ENCODE measurements at places on chromosomes 7 and 10.

GRCh38 chr7:68733219-68734153, 864.8 kb upstream of the AUTS2 start:
- DNase-seq, result no peak

- no peak for DNase-seq
Measured at GRCh38 chr10:114810926-114811325, 10.7 kb upstream of the FHIP2A start.

- DNase-seq, result no peak
Measured at GRCh38 chr10:58050575-58050974, 217.1 kb downstream of the IPMK start.

- DNase-seq, result no peak
Measured at GRCh38 chr7:132125096-132125495, 451.2 kb downstream of the PLXNA4 start.

DNA sequence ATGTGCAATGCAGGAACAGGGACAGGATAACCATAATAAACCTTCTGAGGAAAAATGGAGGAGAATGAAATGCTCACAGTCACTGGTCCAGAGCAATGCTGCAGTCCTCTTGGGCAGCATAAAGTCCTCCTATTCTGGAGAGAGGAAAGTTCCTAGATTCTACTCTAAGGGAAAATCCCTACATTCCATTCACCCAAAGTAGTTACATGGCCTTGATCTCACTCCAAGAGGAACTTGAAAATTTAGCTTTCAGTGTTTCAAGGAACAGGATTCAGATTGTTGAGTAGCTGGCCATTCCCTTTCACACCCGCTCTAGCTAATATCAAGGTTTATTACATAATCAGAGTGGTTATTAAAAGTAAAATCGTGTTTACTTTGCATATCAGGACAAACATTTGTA, 168.3 kb downstream of the CHRM2 start:
- no peak for DNase-seq

GRCh38 chr7:101974393-101974792, 157.0 kb downstream of the CUX1 start:
- DNase-seq, result no peak

- no peak for DNase-seq
Measured at GRCh38 chr10:77496941-77497420, 140.6 kb downstream of the KCNMA1 start.

DNA sequence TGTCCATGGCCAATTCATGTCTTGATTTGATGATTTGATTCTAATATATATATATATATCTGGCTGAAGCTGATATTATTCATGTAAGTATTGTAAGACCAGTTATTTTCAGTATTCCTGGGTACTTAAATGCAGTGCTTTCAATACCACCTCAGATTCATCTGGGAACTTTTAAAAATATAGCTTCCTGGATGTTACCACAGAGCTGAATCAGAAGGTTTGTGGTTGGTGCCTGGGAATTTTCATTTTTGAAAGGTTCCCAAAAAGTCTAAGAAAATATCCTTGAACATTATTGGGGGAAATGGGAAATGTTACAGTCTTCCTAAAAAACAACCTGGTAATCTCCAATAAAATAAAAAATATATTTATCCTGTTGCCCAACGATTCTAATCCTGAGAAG, 10.7 kb upstream of the PPP3CB start:
- no peak for DNase-seq

GRCh38 chr7:80740778-80741545, 102.5 kb downstream of the CD36 start:
- DNase-seq, result no peak

GRCh38 chr10:116761883-116762282, 19.5 kb upstream of the HSPA12A start:
- DNase-seq, result no peak

DNA sequence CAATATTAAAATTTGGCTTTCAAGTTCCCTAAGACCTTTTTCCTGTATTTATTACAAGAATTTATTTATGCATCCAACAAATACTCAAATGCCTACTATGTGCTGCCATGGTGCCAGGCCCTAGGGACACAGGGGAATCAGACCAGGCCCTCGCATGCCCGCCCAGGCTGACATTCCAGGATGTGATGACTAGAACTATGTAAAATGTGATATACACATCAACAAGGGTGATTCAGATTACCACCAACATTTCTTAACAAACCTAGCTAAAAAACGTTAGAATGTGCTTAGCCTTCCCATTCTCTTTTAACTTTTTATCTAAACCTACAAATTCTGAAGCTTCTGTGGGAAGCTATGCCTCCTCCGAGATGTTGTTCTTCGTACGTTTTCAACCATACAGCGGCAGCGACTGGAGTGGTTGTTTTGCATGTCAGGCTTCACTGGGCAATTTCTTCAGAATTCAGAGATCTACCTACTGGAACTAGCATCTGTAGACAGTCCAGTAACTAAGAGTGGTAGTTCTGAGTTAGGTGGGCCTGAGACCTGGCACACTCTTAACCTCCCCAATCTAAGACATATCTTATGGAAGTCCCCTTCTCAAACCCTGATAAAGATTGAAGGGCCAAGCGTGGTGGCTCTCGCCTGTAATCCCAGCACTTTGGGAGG, 22.1 kb downstream of the GNA12 start:
- DNase-seq, result no peak

- no peak for DNase-seq
Measured at GRCh38 chr7:83798489-83798888, 149.6 kb upstream of the SEMA3E start.

DNA sequence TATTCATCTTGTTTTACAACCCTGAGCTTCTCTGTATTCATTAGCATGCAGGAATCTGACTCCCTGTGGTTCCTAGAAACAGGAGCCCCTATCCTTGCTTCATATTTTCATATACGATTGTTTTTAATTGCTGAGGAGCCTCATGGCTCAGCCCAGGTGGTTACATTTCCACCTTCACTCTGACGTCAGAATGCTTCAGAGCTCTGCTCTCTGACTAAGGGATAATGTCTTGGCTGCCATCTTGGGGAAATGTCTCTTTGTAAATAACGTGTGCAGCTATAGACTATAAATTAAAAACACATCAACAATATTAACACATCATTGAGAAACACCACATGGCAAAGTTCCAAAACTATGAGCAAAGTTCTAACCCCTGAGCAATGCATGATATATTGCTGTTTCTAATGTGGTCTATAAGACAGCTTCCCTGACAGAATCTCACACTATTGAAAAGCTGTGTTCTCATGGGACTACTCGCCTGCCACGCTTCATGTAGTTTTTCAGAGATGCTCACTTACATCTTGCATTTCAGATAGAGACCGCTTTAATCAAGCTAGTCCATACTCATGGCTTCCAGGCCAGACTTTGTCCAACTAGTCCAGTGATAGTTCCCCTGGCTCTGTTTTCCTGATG, 227.0 kb downstream of the SORCS3 start:
- DNase-seq, result no peak

- DNase-seq, result no peak
Measured at GRCh38 chr7:158546214-158546613, 41.4 kb downstream of the PTPRN2 start.

GRCh38 chr7:128863433-128863989, 855 bp downstream of the ATP6V1F start:
- peak; percentile 18 for DNase-seq

GRCh38 chr10:77837925-77838595, 88.5 kb downstream of the DLG5 start:
- no peak for DNase-seq

GRCh38 chr10:100349672-100350071, 2.6 kb downstream of the SCD start:
- no peak for DNase-seq

DNA sequence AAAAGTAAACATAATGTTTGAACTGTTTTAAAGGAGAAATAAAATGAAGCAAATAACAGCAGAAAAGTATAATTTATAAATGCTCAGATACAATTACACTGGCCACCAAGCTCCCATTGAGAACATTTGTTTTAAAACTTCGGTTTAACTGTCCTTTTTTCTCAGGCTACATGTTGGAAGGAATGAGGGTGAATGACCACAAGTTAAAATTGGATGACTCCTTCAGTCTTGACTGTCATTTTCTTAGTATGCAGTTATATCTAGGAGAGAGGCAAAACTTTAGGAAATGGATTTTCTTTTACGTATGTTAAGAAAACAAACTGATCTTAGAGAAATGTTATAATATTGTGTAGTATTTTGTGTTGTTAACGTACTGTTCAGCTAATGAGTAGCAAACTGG, 5.0 kb downstream of the TRIM24 start:
- DNase-seq, result no peak

- DNase-seq, result no peak
Measured at GRCh38 chr7:80216996-80217842, 82.6 kb downstream of the GNAI1 start.

DNA sequence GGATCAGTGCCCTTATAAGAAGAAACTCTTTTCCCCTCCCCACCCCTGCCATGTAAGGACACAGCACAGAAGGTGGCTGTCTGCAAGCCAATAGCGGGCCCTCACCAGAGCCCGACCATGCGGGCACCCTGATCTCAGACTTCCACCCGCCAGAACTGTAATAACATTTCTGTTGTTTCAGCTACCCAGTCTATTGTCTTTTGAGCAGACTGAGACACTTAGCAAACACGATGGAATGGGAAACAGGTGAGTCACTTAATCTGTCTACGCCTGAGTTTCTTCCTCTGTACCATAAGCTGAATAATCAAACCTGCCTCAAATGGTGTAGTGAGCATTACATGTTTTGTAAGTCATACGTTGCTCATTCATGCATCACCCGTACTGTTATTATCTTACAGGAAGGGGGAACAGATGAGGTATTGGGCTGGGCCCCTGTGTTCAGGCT, 58.2 kb downstream of the STRA8 start:
- DNase-seq, result no peak

DNA sequence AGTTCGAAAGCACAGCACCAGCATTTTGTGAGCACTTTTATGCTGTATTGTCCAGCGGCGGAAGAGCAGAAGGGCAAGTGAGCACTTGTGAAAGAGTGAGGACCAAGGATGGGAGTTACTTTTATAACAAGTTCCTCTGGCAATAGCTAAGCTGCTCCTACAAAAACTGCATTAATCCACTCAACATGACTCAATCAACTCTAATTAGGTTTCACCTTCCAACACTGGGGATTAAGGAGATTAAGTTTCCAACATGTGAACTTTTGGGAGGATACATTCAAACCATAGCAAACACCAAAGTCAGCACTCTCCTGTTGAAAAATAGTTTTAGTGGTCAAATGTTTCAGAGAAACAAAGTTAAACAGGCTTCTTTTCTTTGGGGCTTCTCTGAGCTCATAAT, 844.5 kb downstream of the REEP3 start:
- no peak for DNase-seq

GRCh38 chr10:80159166-80159873, 26.8 kb downstream of the PLAC9 start:
- no peak for DNase-seq

DNA sequence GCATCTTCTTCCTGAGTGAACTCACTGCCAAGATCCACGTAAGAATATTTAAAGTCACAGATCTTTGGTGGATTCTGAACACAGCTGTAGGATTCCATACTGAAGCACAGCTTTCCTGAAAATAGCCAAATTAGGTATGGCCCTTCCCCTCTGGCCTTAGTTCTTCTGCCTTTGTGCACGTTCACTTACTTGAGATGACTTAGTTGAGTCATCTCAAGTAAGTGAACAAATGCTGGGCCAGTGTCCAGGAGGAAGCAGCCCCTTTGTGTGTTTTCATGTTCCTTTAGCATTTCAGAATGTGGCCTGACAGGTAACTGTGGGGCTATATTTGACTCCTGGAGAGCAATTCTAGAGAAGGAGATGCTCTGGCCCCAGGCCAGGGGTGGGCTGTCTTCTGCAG, 51.5 kb downstream of the CCNY start:
- DNase-seq, result no peak

GRCh38 chr10:112739592-112740353, 210.3 kb upstream of the TCF7L2 start:
- DNase-seq, result no peak

DNA sequence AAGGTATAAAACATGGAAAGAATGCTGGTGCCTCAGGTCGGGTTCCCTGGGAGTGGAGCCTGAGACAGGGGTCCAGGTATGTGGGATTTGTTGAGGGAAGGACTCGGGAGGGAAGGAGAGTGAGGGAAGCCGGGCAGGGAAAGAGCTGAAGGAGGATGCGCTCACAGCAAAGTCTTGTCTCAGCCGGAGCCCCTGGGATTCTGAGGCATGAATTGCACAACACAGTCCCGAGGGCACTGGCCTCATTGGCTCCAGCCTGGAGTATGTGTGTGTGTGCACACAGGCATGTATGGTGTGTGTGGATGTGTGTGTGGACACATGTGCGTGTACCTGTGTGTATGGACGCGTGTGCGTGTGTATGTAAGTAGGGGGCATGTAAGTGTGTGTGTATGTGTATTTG, 87.4 kb downstream of the WDFY4 start:
- DNase-seq, result no peak

DNA sequence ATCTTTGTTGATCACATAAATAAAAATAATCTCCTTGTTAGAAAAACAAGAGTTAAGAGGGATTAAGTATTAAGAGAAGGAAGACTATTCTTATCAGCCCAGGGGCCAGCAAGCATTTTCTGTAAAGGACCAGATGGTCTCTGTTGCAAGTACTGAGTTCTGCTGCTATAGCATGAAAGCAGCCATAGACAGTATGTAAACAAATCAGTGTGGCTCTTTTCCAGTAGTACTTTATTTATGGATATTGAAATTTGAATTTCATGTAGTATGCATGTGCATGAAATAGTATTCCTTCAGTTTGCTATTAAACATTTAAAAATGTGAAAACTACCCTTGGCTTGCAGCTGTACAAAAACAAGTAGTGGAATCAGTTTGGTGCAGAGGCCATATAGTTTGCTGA, 81.7 kb downstream of the STK31 start:
- DNase-seq, result no peak

DNA sequence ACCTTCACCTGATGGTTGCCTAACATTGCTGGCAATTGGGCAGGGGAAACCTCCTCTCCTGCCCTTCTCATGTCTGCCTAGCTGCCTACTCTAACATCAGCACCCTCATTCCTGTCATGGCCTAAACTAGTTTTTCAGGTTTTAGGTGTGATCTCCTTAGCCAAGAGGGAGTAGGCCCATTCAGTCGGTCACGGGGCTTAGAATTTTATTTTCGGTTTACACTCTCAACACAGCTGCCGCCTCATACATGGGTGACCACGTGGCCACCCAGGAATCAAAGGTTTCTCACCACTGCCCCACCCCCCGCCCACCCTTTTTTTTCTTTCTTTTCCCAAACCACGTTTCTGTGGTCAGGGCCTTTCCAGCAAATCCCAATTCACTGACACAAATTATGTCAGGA, 97.2 kb downstream of the RALA start:
- no peak for DNase-seq

GRCh38 chr10:70494966-70495365, 16.4 kb downstream of the PALD1 start:
- DNase-seq, result no peak
